Neural crest cell (in vitro differentiated cells): ENCODE measurements at places on chromosomes 5 and 9.

GRCh38 chr9:15420796-15421195 is 1.9 kb upstream of the SNAPC3 start:
- DNase-seq = no peak

GRCh38 chr5:139178935-139179334 is 19.2 kb downstream of the SIL1 start:
- DNase-seq = no peak

DNA sequence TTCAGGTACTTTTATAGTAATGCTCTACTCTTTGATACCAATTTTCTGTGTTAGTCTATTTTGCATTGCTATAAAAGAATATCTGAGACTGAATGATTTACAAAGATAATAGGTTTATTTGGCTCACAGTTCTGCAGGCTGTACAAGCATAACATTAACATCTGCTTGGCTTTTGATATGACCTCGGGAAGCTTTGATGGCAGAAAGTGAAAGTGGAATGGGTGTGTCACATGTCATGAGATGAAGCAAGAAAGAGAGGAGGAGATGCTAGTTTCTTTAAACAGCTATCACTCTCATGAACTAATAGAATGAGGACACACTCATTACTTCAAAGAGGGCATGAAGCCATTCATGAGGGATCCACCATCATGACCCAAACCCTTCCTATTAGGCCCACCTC is 270.9 kb upstream of the IL12B start:
- no peak for DNase-seq

GRCh38 chr5:16082053-16082452 is 97.5 kb downstream of the MARCHF11 start:
- DNase-seq = no peak

DNA sequence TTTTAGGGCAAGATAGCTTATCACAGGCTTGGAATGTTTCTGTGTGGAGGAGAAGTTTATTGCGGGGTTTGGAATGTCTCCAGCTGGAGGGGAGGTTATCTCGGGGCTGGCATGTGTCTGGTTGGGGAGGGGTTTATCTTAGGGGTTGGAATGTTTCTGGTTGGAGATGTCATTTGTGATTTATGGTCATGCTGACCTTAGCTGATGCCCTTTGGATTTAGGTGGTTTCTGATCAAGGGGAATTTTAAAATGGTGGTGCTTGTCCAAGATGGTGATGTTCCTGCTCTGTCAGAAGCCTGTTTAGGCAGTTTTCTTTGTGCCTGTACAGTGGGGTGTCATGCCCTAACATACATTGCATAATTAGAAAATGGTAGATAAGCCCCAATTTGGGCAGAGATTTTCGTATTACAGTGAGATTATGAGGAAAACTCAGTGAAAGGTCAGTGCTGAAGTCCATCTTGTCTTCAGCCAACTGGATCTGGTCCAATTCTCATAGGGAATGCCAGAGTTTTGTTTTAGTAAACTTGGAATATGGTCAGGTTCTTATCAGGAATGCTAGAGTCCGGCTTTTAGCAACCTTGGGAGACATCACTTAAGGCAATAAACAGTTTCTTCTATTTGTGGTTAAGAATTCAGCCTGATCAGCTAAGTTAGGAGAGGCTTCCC is 14.3 kb downstream of the CDK20 start:
- DNase-seq = no peak

- DNase-seq = no peak
These were observed 13.6 kb downstream of the LRRC8A start for GRCh38 chr9:128895556-128895955.

DNA sequence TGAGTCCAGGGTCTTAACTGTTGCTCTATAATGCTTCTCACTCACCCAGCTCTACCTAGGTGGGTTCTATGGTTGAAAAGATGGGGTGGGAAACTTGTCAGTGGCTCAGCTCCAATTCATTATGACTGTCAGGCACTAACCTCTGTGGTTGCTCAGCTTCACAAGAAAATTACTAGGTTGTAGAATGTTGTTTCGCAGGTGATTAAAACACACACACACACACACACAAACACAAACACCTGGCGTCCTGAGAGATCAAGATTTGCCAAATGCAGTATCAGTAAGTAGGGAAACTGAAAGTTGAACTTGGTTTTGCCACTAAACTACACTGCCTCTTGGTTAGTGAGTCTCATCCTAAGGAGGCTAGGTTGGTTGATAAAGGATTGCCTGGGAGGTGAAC is 2.8 kb downstream of the MCCC2 start:
- no peak for DNase-seq

GRCh38 chr9:17185481-17186029 is 50.7 kb downstream of the CNTLN start:
- no peak for DNase-seq

DNA sequence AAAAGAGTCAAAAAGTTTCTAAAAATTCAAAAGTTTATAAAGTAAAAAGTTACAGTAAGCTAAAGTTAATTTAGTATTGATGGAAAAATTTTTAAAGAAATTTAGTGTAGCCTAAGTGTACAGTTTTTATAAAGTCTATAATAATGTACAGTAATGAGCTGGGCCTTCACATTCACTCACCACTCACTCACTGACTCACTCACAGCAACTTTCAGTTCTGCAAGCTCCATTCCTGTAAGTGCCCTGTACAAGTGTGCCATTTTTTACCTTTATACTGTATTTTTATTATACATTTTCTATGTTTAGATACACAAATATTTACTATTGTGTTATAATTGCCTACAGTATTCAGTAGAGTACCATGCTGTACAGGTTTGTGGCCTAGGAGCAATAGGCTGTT is 239.5 kb upstream of the MAP3K1 start:
- DNase-seq = no peak

- no peak for DNase-seq
These were observed 16.5 kb downstream of the TPPP start for GRCh38 chr5:676699-677076.

- no peak for DNase-seq
These were observed 200.4 kb downstream of the TTLL11 start for GRCh38 chr9:121892706-121893105.

GRCh38 chr9:12774861-12775678 is at the start of gene LURAP1L:
LURAP1L (plus strand) TSS chr9:12775020; CDS start chr9:12775716, 696 bp downstream.
- peak; percentile 14 for DNase-seq

- no peak for DNase-seq
These were observed 599 bp upstream of the MOCS2 start for GRCh38 chr5:53110156-53110555.

DNA sequence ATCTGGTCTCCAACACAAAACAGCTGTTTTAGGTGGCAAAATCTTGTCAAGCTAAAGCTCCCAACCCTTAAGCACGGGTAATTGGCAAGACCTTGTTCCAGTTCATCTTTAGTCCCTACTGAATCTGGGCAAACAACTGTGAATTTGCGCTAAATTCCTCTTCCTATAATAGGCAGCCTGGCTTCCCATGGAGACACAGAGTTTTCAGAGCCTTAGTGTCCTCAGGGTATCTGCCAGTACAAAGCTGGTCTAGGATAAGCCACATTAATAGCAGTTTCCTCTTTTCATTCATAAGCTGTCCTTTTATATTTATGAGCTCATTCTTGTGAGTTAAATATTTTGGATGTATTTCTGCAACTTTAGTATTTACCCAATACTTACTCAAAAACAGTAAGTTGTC is 59.5 kb downstream of the FGF10 start:
- DNase-seq = no peak

GRCh38 chr5:141986072-141986471 is 17.2 kb downstream of the RNF14 start:
- no peak for DNase-seq

- DNase-seq = no peak
These were observed 65.9 kb upstream of the GNAQ start for GRCh38 chr9:78097541-78097940.

- peak; percentile 59 for DNase-seq
These were observed at the start of gene SEMA4D for GRCh38 chr9:89497978-89498851. SEMA4D (minus strand) TSS chr9:89498113; CDS start chr9:89405456, 92,657 bp downstream.

DNA sequence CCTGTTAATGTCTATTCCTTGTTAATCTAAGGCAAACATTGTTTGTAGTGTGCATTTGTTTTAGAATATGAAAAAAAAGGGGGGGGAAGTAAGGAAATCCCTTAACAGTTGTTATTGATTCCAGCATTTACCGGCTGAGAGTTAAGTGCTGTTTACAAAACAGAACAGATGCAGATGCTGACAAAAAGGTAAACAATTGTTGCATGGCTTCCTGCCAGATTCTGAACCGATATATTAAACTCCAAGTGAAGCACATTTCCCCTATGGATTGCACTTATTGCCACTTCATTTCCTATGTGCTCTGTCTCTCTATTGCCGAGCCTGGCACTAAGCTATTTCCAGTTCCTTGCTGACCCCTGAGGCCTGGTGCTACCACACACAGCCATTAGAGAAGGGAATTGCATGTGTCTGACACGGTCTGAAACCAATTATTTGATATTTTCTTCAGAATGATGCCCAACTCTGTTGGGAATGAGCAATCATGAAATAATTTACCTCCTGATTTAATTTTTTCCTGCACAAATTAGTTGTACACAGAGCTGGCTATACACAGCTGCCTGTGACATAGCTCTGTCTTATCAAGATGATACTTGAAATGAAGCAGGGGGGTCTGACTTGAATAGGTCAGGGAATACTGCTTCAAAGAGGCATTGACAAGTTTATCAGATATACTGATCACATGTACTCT is 109.8 kb downstream of the KIAA0825 start:
- DNase-seq = no peak

- DNase-seq = no peak
These were observed 82.3 kb downstream of the CEMIP2 start for GRCh38 chr9:71685988-71686387.

DNA sequence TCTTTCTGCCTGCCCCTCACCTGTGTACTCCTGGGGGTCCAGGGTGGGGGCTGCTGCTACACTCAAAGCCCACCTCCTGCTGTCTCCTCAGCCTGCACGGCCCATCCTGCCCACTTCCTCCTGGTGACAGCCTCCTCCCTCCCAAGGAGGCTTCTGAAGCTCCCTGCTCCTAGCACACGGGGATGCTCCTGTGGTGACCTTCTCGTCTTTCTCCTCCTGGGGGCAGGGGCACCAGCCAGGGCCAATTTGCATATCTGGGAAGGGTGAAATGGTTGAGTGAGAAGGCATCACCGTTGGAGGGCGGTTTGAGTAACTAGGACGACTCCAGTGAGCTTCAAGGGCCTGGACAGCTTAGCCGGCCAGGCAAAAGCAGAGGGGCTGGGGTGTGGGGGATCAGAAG is 51.9 kb upstream of the COL5A1 start:
- no peak for DNase-seq

DNA sequence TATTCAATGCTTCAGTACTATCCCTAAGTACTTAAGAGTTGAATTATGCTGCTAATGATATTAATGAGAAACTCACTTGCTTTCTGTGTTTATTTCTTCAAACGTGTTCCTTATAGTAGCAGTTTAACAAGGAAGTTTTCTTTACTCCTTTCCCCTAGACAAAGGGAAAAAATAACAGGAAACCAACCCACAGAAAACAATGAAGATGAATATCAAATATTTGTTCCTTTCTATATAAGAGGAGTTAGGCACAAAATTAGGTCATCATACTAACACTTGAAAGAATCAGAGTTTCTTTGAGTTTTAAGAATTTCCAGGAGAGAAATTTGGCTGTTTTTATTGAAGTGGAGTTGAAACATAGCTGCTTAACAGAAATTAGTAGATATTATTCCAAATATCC is 15.4 kb upstream of the OCLN start:
- no peak for DNase-seq

GRCh38 chr5:82992646-82993045 is 84.5 kb downstream of the TMEM167A start:
- DNase-seq = no peak

GRCh38 chr9:123590499-123590898 is 234.5 kb downstream of the CRB2 start:
- DNase-seq = no peak

DNA sequence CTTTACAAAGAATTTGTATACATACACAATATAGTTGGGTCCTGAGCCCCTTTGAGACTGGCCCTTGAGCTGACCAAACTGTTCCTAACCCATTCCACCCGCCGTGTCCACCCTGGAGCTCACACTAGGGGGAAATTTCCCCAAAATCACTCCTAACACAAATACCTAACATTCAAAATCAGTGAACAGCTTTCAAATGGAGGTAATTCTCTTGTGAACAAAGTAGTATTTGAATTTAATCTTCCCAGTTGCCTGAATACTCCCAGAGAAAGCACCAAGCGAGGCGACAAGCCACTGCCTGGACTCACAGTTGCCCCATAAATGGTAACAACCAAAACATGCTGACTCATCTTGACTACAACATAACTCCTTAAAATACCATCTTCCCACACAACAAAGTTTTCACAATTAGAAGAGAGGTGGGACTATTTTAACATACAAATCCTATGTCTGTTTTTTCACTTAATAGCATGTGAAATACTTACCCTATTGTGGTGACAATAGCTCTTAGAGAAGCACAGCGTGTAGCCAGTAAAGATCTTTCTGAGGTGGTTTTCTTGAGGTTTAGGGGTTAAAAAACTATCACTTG is 31.7 kb upstream of the SCAMP1 start:
- DNase-seq = no peak

- no peak for DNase-seq
These were observed 5.8 kb downstream of the PAEP start for GRCh38 chr9:135567311-135567710.
